AG20443 (cell line): ENCODE measurements at places on chromosomes 7 and 10.
A peak's percentile ranks its signal among the peaks of the same experiment; 100 is the strongest.

- DNase-seq: no peak
Observed at GRCh38 chr10:118195729-118196128, 146.4 kb downstream of the FAM204A start.

- DNase-seq: no peak
Observed at GRCh38 chr10:93166134-93166533, 92.4 kb downstream of the CYP26A1 start.

- no peak for DNase-seq
Observed at GRCh38 chr10:77358656-77359055, 279.0 kb downstream of the KCNMA1 start.

DNA sequence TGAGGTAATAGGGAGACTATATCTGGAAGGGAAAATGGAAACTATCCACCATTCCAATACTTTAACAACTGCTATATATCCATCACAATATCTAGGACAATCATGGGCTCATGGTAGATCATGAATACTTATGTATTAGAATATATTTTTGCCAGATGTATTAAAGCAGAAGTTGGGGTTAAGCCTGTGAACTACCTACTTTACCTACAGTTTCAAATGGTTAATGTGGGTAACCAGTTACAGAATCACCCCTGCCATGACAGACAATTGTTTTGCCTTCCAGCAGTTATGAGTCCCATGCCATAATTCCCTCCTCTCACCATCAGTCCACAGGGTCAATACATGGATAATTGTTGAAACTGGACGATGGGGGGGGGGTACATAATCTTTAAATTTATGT lies 29.9 kb upstream of the RAPGEF5 start:
- no peak for DNase-seq

DNA sequence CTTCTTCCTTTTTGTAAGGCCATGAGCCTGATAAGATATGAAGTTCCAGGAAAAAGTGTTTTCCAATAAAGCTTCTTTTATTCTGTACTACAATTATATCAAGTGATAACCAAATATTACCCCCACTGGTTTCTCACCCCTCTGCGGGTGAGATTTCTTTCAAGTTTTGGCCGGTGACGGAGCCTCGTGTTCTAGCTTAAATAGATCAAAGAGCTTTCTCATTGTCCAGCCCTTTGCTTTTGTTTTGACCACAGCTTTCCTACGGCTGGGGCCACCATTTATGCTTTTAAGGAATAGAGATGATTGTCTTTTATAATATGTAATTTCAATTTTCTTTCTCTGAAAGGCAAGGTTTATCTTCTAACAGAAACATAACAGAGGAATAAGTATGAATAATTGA lies 196.7 kb upstream of the MTPN start:
- no peak for DNase-seq

DNA sequence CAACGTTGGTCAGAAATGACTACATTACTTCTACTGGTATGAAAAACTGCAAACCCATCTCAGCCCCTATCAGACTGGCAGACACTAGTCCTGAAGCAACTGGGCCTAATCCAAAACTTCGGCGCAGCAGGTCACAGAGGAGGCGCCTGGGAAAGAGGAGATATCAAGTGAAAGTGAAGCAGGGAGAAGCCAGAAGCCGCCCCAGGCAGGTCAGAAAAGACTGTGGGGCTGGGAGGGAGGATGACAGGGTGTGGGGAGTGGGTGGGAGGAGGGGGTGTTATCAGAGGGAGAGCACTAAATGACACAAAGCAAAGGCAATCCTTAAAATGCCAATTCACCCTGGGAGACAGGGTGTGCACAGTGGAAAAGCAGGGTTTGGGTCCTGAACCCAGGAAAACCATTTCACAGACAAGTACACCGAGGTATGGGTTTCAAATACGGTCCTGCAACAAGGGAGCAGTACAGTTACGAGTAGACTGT lies 731 bp downstream of the CHCHD3 start:
- DNase-seq: peak; percentile 36

DNA sequence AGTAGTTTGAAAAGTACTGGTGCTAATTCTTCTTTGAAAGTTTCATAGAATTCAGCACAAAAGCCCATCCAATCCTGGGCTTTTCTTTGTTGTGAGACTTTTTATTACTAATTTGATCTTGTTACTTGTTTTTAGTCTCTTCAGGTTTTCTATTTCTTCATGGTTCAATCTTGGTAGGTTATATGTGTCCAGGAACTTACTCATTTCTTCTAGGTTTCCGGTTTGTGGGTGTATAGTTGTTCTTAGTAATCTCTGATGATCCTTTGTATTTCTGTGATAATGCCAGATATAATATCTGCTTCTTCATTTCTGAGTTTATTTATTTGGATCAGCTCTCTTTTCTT lies 147.5 kb downstream of the RTKN2 start:
- DNase-seq: no peak

DNA sequence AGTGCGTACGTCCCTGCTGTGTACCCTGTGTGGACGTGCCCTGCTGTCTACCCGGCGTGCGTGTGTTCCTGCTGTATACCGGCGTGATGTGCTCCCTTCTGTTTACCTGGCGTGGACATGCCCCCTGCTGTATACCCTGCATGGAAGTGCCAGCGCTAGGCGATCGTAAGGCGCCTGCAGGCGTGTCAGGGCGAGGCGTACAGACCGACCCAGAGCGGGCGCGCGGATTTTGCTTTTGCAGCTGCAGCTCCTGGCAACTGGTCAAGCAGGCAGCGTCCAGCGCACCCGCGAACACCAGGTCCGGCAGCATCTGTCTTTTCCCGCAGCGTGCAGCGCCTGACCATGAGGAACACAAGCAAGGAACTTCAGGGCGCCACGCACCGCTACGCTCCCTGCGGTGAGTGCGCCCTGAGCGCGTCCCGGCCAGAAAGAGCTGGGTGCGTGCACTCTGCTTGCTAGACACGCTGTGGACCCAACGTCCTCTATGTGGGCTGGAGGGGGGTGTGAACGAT lies 680 bp downstream of the C7orf57 start:
- peak; percentile 57 for DNase-seq

DNA sequence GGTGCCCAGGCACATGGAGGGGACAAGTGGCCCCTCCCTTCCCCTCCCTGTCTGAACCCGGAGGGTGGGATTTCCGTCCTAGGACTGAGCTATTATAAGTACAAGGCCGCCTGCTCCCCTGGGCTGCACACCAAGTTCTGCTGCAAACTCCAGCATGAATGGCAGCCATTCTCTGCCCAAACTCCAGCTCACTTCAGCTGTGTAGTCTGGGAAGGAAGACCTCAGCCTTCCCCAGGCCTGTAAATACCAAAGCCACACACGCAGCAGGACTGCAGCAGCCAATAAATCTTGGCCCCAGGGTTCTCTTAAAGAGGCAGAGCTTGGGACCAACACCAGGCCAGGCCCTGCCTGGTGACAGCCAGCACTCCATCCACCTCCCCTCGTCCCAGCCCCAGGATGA lies 291.3 kb upstream of the ZMIZ1 start:
- DNase-seq: peak; percentile 82

DNA sequence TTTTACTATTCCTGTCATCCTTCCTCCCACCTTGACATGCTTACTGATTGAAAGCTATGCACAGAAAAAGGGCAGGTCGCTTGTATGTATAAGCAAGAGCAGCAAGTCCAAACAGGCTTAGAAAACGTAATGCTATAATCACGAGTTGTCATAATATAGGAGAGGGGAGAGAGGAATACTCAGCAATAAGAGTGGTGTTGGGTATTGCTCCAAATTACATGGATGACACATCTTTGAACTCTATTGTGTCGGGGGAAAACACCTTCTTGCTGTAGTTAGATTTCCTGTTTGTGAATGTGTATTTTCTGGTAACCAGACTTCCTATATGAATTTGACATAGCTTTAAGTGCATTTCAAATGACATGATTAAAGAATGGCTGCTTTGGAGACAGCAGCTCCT lies 7.5 kb downstream of the MET start:
- DNase-seq: no peak

GRCh38 chr10:76723844-76724243 lies 913.8 kb downstream of the KCNMA1 start:
- no peak for DNase-seq

- DNase-seq: no peak
Observed at GRCh38 chr7:158395780-158396278, 191.8 kb downstream of the PTPRN2 start.

GRCh38 chr7:25863005-25863728 lies 288.8 kb upstream of the NFE2L3 start:
- no peak for DNase-seq

DNA sequence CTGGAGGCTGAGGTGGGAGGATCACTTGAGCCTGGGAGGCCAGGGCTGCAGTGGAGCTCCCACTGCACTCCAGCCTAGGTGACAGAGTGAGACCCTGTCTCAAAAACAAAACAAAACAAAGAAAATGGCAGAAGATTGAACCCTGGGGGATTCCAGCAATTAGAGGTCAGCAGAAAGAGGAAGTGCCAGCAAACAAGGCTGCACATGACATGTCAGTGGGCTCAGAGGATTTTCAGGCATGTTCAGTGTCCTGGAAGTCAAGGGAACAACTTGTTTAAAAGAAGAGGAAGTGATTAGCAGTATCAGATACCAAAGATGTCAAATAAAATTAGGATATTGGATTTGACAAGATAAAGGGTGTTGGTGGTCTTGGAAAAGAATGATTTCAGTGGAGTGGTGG lies 32.3 kb downstream of the RAB18 start:
- DNase-seq: no peak

DNA sequence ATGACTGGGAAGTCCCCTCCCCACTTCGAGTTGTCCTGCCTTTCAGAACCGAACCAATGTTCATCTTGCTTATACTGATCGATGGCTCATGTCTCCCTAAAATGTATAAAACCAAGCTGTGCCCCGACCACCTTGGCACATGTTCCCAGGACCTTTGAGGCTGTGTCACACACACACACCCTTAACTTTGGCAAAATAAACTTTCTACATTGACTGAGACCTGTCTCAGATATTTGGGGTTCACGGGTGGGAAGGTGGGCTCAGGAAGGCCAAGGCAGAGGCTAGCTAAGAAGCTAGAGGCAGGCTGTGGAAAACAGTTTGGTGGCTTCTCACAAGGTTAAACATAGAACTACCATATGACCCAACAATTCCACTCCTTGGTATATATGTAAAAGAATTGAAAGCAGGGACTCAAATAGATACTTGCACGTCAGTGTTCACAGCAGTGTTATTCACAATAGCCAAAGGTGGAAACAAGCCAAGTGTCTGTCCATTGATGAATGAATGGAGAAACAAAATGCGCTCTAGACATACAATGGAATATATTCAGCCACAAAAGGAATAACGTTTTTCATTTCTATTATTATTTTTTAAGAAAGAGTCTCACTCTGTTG lies 15.4 kb downstream of the PRF1 start:
- DNase-seq: no peak

- peak; percentile 60 for DNase-seq
Observed at GRCh38 chr7:66146701-66147100, 32.1 kb downstream of the CRCP start.

DNA sequence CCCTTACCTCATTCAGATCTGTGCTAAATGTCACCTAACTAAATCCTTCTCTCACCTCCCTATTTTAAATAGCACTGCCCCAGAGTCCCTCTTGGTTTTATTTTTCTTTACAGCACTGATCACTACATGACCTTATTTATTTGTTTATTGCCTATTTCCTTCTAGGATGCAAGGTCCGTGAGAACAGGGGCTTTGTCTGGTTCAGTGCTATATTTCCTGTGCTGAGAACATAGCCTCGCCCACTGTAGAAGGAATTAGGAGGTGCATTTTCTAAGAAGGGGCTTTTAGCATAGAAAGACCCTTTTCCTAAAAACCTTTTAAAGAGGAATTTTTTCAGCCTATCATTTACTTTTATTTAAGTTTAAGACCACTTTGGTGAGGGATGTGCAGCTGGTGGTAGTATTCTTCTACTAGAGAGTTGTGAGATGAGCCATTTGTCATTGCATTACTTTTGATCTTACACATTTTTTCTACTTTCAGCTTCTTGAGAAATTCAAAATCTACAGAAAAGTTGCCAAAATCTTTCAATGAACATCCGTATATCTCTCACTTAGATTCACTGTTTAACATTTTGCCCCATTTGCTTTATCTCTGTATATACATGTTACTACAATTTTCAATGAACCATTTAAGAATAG lies 13.5 kb upstream of the PCGF5 start:
- DNase-seq: no peak

GRCh38 chr10:71378336-71379117 lies 18.2 kb upstream of the CDH23 start:
- DNase-seq: peak; percentile 34

- no peak for DNase-seq
Observed at GRCh38 chr7:1530946-1531262, 402 bp downstream of the MAFK start.

GRCh38 chr10:69802424-69803161 lies 887 bp downstream of the COL13A1 start:
- DNase-seq: peak; percentile 76

GRCh38 chr7:80823057-80823456 lies 95.8 kb downstream of the SEMA3C start:
- DNase-seq: no peak

- no peak for DNase-seq
Observed at GRCh38 chr7:132397070-132397469, 179.2 kb downstream of the PLXNA4 start.

GRCh38 chr7:52017802-52018679 lies 701.4 kb upstream of the COBL start:
- DNase-seq: no peak

DNA sequence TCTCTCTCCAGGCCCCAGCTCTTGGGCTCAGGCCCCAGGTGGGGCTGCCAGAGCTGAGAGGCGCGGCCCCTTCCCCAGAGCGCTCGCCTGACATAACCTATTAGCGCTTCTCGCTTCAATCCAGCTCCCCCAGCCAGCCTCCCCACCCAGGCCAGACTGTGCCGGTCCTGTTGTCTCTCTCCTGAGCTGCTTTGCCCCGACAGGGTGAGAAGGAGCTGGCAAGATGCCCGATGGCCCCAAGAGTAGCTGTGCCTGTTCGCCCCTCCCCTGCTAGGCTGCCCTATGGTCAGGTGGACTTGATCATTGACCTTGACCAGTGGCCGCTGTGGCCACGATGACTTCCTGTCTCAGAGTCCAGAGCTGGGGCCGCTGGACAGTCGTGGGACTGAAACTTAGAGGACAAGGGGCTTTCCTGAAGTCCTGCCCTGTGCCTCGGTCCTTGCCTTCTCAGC lies 9.1 kb downstream of the TMEM270 start:
- no peak for DNase-seq

GRCh38 chr7:8015100-8015745 lies 46.6 kb downstream of the GLCCI1 start:
- DNase-seq: no peak

DNA sequence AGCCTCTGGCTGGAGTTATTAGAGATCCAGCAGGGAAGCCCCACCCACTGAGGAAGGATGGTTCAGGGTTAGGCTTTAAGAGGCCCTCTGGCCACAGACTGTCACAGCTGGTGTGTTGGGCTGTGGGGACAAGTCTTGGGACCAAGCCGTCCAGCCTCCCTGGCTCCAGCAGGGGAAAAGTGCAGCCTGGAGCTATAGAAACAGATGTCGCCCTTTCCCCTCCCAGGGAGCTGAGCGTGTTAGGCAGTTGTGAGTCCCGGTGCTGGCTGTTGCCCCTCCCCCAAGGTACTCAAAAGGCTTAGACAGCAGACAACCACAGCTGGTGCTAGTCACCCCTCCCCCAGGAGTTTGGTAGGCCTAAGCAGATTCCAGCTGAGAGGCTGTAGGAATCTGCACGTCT lies 143.4 kb downstream of the TMEM168 start:
- no peak for DNase-seq

GRCh38 chr10:4686644-4686996 lies 139.4 kb upstream of the AKR1E2 start:
- peak; percentile 50 for DNase-seq
